Stimulated activated CD8-positive, alpha-beta memory T cell treated with anti-CD3 and anti-CD28 coated beads, Interleukin-7, amount 100 ng/mL, for 1 hour (primary cell): ENCODE measurements at places on chromosomes 5 and 9.

- no peak for DNase-seq
Observed at GRCh38 chr5:123122273-123122672, 33.2 kb downstream of the PRDM6 start.

DNA sequence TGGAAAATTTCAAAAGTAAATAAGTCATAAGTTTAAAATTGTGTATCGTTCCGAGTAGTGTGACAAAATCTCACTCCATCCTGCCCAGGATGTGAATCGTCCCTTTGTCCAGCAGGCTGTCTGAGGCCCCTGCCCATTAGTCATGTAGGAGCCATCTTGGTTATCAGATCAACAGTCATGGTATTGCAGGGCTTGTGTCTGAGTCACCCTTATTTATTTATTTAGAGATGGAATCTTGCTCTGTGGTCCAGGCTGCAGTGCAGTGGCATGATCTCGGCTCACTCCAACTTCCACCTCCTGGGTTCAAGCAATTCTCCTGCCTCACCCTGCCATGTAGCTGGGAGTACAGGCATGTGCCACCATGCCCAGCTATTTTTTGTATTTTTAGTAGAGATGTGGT lies 30.2 kb downstream of the ITGA2 start:
- DNase-seq, result no peak

GRCh38 chr9:106801816-106802215 lies 61.1 kb upstream of the ZNF462 start:
- DNase-seq, result no peak

DNA sequence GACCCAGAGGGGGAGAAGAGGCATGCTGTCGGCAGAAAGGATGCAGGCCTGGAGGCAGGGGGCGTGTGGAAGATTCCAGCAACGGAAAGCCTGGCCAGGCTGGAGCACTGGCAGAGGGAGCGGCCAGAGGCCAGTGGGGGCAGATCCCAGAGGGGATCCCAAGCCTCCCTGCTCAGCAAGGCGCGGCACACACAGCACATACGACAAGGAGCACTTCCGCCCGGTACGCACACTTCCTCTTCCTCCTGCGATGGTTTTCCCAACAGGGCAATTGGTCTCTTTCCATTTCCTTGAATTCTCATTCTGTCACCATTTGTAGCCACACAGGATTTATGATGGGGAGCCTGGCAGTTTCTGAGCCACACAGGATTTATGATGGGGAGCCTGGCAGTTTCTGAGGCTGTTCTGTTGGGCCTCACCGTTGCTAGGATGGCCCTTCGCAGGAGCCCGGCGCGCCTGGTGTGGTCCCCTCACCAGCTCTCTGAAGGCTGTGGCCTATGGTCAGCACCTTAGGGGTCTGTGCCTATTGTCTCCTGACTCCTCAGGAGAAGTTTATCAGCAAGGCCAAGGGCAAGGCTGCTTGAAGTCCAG lies 123.5 kb upstream of the RAPGEF1 start:
- no peak for DNase-seq
